NT2/D1 (cell line): ENCODE measurements at places on chromosomes 3 and 15.

DNA sequence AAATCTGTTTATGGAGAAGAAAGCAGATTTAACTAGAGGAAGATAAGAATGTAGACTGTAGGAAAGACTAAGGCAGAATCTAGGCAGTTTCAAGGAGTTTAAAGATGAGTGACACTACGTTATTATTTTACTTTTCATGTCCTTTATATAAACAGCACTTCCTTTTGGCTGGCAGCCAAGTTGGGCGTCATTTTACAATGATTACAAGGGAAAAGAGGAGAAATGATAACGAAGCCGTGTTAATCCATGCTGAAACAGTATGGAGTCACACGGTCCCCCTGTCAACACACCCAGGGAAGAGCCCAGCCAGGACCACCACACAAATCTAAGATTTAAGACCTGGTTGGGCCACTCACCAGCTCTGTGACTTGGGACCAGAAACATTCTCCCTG is 83.7 kb upstream of the NEO1 start:
- DNase-seq = no peak

- DNase-seq = no peak
These were observed 17.0 kb downstream of the CXCR6 start for GRCh38 chr3:45960289-45960688.

DNA sequence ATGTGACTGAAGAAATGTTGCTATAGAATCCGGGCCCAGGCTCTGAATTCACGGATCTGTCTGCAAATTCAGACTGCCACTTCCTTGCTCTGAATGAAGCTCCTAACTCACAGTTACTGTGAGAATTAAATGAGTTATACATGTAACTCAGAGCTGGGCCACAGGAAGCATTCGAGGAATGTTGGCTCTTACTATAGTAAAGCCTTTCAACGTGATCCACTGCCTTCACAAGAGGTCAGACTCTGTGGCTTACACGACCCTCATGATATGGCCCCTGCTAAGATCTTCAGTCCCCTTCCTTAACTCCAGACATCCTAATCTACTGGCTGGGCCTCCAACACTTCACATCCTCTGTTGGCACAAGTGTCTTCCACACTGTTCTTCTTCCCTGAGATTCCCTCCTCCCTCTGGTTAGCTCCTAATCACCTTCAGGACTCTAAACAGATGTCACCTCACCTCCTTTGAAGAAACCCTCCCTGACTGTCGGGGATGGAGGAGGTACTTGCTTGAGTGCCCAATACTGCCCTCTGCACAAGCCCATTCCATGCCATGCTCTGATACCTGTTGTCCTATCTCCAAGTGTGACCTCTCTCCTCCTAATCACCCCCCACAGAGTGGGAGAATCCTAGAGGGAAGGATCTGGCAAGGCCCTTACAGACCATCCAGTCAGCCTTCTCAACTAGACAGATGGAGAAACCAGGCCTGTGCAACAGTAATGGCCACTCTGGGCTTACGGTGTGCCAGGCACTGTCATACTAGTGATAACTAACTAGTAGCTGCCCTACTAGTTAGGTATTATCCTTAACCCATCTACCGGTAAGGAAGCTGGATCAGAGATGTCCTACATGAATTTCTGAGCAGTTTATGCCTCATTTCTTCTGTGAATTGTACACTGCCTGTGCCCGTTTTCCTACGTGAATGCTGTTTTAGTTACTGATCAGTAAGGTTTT is 1.3 kb downstream of the ACTR8 start:
- no peak for DNase-seq

DNA sequence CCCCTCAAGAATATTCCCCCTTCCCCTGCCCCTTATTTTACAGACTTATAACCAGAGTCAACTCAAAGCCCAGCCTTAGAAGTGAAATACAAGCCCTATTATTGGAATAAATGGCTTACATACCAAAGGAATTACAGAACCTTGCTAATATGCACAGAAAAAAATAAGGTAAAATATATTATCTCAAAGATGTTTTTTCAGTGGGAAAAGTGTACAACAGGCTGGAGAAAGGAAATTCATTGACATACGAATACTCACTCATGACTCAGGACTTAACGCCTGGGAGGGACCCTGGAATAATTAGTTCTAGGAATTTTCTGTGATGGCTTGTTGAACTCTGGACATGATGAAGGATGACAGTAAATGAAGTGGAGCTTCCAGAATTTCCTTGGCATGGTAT is 27.0 kb downstream of the ARL14 start:
- DNase-seq = no peak

DNA sequence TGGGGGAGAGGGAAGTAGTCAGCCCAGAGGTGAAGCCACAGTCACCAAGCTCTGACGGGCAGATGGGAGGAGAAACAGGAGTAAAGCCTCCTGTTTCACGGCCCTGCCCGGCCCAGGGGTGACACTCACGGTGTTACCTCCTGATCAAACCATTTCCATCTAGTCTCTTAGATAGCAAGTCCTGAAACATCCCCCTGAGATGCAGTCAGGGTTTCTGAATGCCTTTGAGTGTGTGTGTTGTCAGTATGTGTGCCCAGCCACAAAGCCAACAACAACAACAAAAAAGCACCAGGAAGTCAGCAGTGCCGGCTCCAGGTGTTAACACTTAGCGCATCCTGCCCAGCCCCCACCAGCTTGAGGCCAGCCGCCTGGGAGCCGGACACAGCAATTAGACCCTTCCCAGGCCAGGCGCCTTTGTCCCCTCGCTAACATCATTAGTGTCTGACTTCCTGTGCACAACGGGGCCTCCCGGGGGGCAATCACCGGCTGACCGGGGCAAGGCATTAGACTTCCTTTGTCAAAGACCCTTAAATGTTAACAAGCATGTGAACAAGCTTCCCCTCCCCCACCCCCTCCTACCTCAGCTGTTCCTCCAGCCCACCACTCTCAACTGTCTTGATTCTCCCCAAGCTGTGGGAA is 34.5 kb downstream of the IL17RD start:
- DNase-seq = peak; percentile 99

- DNase-seq = no peak
These were observed 63.1 kb upstream of the GOLGA6B start for GRCh38 chr15:72591361-72591760.

DNA sequence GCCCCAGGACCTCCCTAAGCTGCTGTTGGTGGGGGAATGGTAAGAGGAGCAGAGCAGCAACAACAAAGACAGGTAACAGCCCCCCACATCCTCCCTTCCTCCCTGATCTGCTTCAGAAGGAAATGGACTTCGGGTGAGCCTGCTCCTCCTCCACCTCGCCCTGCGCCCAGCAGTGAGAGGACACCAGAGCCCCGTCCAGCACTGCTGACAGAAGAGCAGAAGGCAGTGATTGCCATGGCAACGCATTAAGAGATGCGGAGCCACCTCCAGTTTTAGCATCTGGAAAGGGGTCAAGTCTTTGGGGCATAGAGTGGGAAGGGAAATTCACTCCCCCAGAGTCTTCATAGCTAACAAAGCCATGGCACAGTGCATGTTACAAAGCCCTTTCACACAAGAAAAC is 77.6 kb upstream of the HRH1 start:
- DNase-seq = no peak
